ENCODE measurements at places on chromosomes 16 and 17.

DNA sequence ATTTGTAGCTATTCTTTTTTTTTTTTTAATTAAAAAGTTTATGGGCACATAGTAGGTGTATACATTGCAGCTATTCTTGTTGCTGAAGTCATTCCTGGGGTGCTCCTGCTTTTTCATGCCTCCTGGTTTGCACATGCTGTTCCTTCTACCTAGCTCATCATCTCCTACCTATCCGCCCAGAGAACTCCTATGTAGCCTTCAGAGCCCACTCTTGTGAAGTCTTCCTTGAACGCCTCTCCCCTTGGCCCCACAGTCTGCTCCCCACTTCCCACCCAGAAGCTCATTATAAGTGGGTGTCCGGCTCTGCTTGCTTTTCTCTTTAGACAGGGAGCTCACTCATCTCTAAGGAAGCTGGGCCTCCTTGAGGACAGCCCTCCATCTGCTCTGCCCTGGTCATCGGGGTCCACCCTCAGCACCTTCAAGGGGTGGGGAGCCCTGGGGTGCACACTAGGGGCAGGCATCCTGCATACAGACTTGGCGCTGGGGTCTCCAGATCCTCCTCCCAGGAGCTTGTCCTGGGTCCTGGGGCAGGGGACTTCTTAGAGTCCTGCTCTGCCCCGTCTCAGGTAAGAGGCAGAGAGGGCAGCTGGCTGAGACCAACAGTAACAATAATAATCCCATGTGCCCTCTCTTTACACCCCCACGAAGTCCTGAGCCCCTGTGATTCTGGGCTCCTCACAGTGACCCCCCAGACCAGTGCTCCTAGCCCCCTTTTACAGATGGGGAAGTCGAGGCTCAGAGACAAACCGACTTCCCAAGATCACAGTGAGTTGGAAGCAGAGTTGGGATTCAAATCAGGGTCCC lies 3.5 kb upstream of the B9D1 start:
- DNase-seq: no peak

DNA sequence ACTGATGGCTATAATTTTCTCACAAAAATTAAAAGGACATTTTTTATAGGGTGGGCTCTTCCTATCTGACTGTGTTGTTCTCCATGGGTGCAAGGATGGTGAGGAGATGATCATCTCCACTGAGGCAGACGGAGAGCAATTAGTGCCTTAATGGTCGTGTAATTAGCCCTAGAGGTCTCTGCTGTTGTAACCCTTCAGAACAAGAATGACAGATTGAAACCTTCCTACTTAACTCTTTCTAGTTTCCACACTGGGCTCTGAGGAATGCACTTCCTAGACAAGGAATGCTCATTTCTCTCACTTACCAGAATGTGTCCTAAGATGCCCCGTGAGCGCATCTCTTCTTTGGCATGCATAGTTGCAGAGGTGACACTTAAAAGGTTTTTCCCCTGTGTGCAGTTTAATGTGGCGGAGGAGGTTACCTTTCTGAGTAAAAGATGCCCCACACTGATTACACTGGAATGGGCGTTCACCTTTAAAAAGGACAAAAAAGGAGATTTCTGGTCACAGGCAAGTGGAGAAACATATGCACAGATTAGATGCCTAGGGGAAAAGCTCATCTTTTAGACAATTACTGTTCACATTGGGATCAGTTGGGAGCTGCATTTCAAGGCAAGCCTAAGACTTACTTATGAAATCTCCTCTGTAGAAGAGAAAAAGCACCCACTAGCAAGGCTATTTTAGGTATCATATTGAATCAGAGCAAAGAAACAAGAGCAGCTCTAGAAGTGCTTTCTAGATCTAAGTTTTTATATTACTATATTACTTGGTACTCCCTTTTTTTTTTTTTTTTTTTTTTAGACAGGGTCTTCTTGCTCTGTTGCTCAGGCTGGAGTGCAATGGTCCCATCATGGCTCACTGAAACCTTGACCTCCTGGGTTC lies 53.6 kb downstream of the GRB7 start:
- no peak for DNase-seq

DNA sequence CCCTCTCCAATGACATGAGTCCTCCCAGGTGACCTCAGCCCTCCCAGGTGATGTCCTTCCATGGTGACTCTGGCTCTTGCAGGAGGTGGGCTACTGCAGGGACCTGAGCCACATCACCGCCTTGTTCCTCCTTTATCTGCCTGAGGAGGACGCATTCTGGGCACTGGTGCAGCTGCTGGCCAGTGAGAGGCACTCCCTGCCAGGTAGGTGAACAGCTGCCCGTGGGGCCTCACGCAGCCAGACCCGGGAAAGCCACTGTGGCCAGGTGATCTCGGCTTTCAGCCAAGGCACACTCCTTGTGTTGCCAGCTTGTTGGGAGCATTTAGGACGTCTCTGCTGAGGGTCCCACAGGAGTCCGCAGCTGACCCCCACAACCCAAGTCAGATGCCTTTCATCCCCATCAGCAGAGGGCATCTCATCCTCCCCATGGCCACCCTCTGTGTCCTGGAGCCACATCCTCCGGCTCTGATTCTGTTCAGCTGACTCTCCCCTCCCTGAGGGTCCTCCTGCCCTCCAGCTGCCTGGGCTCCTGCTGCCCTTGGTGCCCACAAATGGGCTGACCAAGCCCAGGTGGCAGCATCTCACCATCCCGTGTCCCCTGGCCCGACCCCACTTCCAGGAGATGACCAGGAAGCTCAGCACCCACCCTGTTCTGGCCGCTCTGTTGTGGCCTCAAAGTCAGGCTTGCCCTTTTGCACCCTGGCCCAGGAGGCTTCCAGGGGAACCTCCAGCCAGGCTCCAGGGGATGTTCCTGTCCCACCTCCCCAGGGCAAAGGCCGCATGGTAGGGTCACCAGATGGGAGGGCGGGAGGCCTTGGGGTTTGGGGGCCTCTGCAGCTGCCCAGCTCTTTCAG lies 20.1 kb downstream of the USP6 start:
- DNase-seq: no peak

DNA sequence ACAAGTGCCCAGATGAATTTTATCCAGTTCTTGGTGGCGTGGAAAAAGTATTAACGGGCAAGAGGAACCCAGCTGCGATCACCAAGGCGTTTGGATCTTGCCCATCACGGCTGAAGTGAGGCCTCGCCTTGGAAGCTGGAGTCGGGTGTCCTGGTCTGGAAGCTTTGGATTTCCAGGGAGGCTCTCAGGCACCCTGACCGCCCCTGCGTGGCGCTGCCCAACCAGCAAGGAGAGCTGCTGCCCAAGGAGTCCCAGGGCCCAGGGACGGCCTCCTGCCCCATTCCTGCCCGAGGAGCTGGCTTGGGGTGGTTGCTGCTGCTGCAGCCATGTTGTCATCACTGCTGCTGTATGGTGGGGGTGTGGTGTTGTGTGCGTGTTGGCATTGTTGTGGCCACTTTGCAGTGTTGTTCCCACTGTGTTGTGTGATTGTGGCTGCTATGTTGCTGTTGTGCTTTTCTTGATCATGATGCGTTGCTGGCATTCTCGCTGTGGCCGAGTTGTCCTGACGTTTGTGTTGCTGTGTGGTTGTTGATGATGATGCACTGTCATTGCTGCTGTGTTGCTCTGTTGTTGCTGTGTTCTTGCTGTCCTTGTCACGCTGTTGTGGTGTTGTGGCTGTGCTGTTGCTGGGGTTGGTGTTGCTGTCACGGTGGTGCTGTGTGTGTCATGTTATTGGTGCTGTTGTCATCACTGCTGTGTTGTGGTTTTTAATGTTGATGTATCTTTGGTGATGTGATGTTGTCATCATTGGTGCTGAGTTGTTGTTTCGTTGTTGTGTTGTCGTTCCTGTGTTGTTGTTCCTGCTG lies 318.8 kb downstream of the C16orf95 start:
- no peak for DNase-seq

- DNase-seq: no peak
Observed at GRCh38 chr16:69302301-69302700, 8.8 kb upstream of the VPS4A start.

DNA sequence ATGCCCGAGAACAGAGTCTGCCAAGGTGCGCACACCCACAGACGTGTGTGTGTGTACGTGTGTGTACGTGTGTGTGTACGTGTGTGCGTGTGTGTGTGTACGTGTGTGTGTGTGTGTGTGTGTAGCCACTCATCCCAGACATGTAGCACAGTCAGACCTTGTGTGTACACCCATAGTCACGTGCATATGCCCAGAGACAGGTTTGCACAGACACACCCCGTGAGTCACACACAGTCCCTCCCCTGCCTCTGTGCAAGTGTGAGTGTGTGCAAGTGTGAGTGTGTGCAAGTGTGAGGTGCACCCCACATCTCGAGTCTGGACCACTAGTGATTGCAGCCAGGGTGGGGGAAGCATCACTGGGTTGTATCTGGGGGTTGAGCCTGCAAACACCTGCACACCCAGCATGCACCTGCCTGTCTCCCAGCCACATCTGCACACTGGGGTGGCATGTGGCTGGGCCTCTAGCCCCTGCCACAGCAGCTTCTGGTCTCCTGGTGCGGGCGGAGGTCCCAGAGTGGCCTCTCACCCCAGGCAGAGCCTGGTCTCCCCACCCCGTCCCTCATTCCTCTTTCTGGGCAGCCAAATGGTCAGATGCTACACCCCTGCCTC lies 23.6 kb downstream of the BAHCC1 start:
- DNase-seq: no peak

DNA sequence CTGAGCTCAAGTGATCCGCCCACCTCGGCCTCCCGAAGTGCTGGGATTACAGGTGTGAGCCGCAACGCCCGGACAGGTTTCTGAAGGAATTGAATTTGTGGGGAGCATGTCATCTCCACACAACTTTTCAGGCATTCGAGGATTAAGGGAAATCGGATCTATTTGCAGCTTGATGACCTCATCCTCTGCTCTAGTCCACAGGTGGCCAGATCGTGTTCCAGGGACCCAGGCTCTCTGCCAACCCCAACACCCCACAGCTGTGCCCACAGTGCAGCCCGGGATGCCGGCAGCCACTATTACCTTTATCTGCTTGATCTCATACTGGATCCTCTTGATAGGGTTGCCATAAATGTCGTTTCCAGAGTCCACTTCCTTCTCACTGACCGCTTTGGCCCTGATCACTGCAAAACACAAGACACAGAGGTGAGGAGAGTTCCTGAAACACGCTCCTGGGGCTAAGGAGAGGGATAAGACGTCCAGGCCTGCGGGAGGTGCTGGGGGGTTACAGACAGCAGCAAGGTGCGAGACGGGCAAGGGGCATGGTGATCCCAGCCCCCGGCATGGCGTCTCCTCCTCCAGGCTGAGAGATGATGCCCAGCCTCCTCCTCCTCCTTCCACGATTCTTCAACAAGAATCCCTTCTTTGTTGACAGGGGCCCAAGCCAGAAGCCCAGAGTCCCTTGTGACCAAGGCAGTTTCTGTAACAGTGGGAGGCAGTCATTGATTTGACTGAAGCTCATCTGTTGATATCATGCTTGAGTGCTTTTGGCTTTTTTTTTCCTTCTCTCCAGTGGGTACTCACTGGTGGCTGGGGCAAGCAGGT lies 29.3 kb downstream of the CEP295NL start:
- no peak for DNase-seq

- DNase-seq: peak; percentile 48
Observed at GRCh38 chr16:85557083-85557970, 55.8 kb upstream of the GSE1 start.

GRCh38 chr16:1871974-1872635 lies at the start of gene MEIOB:
Gene MEIOB, minus strand, starts transcription at chr16:1872164. Its CDS starts 3,989 bp downstream, at chr16:1868175.
- DNase-seq: no peak

- peak; percentile 48 for DNase-seq
Observed at GRCh38 chr17:10633738-10634379, 23.2 kb downstream of the MYH3 start.

DNA sequence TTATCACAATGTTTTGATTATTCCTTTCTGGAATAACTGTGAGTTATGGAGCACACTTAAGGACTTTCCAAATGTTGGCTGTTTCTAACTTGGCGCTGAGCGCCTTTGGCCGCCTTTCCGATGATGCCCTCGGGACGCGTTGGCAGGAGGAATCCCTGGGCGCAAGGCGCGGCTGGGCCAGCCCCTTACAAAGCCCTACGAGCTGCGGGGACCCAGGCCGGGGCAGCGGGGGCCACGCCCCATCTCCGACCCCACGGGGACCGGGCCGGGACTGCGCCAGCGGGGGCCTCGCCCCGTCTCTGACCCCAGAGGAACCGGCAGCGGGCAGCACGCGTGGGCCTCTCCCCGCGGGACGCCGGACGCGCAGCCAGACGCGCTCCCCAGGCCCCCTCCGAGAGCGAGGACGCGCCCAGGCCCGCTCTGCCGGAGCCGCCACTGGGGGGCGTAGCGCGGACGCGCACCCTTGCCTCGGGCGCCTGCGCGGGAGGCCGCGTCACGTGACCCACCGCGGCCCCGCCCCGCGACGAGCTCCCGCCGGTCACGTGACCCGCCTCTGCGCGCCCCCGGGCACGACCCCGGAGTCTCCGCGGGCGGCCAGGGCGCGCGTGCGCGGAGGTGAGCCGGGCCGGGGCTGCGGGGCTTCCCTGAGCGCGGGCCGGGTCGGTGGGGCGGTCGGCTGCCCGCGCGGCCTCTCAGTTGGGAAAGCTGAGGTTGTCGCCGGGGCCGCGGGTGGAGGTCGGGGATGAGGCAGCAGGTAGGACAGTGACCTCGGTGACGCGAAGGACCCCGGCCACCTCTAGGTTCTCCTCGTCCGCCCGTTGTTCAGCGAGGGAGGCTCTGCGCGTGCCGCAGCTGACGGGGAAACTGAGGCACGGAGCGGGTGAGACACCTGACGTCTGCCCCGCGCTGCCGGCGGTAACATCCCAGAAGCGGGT lies at the start of gene GAA:
Gene GAA, plus strand, starts transcription at position 571 of the 935 bp plus-strand sequence. CDS start 3,006 bp downstream, outside the sequence.
- peak; percentile 99 for DNase-seq

DNA sequence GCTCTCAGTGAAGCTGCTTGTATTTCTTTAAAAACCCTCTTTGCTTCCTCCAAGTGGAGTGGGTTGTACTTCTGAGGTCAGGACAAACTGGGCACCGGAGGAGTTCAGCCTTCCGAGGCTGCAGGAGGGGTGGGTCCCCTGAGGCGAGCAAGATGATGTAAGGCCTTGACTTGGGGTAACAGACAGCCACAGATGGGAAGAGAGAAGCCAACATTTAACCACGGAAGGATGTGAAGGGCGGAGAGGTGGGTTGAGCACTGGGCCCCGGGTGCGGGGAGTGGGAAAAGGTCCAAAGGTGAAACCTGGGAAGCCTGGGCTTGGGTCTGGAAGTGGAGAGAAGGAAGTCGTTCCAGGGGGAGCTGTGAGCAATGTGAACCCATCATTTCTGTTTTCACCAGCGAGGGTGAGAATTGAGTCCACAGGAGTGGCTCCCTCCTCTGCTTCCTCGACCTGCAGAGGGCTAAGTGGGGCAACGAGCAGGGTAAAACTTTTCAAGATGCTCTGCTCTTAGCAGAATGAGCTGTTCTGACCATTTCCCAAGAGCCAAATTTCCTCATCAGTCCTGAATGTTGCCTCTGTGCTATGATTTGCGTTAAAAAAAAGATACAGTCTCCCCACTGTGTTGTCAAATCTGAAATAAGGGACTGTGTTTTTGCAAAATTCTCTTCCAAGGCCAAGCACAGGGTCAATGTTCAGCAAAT lies 137.7 kb upstream of the CRHR1 start:
- DNase-seq: no peak

- no peak for DNase-seq
Observed at GRCh38 chr16:76370344-76370743, 93.1 kb downstream of the CNTNAP4 start.

DNA sequence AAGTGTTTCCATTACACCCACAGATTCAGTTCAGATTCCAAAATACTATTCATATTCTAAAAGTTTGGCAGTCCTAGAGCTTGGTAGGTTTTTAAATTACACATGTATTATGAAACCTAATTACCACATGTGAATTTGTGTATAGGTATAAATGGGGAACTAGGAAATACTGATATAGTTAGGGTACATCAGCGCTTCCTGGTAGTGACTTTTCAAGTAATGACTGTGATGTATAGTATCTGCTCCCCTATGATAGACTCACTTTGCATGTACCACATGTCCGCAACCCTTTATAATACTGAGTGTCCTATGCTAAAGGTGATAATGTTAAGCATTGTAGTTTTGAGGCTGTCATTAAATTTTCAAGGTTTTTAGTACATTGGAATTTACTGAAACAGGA lies 22.9 kb downstream of the CDK12 start:
- peak; percentile 45 for DNase-seq

All from GM19239 (cell line).